ENCODE measurements at places on chromosomes 3 and 15.

GRCh38 chr15:48722764-48723661 is 77.5 kb upstream of the FBN1 start:
- no peak for DNase-seq

GRCh38 chr15:47963265-47963664 is 157.5 kb upstream of the SLC24A5 start:
- no peak for DNase-seq

GRCh38 chr3:144868506-144868905 is 896.9 kb downstream of the DIPK2A start:
- no peak for DNase-seq

DNA sequence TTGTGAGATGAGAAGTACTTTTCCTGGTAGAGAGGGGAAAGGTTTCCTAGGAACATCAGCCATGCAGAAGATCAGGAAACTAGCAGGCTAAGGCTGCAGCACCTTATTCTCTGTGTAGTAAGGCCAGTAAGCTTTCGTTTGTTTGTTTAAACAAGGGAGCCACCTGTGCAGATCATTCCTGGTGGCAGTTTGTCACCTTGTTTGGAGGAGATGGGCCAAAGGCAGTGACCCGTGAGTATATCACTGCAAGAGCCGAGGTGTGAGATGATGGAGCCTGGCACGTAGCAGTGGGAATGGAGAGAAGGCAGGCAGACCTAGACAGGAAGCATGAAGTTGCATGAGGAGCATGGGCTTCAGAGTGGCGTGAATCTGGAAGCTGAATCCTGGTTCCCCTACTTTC is 19.6 kb downstream of the ATG7 start:
- peak; percentile 18 for DNase-seq

GRCh38 chr3:159039286-159039685 is 237.4 kb downstream of the MFSD1 start:
- no peak for DNase-seq

DNA sequence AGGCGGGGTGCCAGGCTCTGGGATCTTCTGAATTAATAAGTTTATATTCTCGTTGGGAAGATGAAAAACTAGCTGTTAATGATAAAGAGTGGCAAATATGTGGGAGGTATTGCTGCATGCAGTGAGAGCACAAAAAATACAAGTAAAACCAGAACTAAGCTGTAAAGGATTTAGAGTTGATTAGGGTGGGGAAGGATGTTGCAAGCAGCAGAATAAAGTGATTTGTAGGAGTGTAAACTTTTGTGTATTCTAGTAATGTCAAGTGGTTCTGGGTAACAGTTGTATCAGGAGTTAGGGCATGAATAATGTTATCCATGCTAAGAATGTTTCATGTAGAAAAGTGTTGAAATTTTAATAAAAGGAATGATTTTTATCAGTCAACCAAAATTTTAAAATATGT is 18.1 kb downstream of the CRYBG3 start:
- no peak for DNase-seq

GRCh38 chr3:20916951-20917606 is 731.1 kb upstream of the SGO1 start:
- no peak for DNase-seq

GRCh38 chr15:56261854-56262509 is 18.3 kb upstream of the RFX7 start:
- no peak for DNase-seq

DNA sequence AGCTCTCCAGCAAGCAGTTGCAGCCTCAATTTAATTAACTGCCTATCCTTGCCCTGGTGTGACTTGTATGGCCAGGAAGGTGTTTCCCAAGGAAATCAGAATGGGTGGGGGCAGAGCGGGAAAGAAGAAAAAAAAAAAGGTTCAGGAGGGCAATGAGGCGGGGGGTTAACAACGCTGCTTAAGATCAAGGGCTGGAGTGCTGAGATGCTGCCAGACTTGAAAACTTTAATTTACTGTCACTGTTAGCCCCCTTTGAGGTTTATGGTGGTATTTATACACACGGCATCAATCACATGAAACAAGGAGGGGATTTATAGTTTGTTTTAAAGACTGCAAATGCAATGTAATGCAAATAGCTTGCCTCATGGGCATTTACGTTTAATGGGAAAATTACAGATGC is 319.4 kb upstream of the NR2F2 start:
- DNase-seq, result peak; percentile 89

DNA sequence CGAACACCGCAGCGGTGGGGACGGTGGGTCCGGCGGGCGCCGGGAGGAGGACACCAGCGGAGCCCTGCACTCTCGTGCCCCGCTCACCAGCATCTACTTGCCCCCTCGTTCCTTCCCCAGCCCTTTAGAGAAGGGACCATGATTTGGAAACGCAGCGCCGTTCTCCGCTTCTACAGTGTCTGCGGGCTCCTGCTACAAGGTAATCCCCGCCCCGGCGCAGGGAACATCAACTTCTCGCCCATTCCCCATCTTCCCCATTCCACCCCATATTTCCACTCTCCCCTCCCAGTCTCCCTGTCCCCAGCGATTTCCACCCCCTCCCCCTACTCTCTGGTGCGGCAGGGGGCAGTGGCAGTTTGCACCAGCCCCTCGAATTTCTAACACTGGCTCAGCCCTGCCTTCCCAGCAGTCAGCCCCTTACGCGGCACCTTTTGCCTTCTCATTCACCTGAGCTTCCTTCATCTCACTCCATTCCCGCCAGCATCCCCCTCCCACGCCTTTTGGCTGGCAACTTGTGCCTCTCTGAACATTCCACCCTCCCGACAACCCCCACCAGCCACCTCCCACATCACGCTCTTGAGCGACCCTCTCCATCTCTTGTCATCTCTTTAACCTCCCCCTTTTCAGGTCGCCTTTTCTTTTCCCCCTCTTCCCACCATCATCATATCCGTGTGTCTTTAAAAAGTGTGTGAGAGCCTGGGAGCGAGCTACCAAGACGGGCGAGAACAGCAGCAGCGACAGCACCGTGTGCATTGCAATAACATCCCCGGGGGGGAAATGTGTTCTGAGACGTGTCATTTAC is 882 bp downstream of the CADM2 start:
- peak; percentile 13 for DNase-seq

Data from kidney (tissue), 22 donors.